NCI-H1105 (cell line): ENCODE measurements at places on chromosomes 12 and 14.
A peak's percentile ranks its signal among the peaks of the same experiment; 100 is the strongest.

GRCh38 chr14:73459959-73460358 is 1.6 kb upstream of the NUMB start:
- no peak for DNase-seq

- DNase-seq, result no peak
Observed at GRCh38 chr14:100498068-100498467, 89.1 kb downstream of the BEGAIN start.

DNA sequence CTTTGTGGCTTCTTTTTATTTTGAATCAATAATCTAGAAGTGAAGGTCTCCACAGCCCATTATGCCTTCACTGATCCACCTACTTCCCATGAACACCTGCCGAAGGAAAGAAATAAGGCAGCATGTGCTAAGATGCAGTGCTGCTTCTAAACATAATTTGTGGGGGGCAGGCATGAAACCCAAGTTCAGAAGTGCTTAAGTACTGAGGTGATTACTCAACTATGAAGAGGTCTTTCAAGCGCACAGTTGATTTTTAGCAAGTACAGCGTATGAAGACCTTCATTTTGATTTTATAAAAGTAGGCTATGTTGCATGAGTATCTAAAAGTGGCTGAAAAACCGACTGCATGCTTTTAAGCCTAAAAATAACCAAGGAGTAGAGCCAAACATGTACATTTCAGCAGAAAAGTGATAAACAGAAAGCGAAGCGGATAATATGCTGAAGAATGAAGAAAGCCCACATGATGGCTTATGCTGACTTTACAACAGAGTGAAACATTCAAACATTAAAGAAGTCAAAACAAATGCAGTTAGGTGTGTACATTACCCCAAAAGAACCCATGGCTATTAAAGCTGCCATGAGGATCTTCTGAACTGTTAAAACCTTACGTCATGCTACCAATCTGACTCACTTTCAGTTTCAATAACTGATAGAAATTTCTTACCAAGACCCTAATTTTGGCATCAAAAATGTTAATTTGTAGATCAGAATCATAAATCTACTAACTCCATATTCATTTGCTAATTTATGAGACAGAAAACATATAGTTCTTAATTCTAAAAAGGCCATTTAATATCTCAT is 29.3 kb downstream of the KICS2 start:
- no peak for DNase-seq

GRCh38 chr14:89214221-89214965 is 202.6 kb downstream of the FOXN3 start:
- DNase-seq, result peak; percentile 86

GRCh38 chr12:109685574-109686447 is 27.8 kb upstream of the FAM222A start:
- DNase-seq, result no peak

- DNase-seq, result no peak
Observed at GRCh38 chr12:124487834-124488165, 79.6 kb downstream of the NCOR2 start.

DNA sequence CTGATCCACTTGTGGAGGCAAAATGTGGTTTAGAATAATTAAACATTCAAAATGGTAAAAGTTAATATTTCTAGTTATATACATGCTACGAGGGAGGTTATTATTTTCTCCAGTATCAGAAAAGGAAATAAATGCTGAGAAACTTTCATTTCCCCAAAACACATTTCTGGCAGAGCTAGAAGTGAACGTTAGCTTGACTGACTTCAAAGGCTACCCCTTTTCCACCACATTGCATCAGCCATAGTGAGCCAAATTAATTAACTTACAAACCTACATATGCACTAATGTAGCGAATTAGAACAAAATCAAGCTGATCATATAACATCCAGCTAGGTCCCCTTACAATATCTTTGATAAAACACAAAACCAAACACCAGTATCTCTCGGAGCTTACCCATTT is 49.3 kb upstream of the RERGL start:
- DNase-seq, result no peak

DNA sequence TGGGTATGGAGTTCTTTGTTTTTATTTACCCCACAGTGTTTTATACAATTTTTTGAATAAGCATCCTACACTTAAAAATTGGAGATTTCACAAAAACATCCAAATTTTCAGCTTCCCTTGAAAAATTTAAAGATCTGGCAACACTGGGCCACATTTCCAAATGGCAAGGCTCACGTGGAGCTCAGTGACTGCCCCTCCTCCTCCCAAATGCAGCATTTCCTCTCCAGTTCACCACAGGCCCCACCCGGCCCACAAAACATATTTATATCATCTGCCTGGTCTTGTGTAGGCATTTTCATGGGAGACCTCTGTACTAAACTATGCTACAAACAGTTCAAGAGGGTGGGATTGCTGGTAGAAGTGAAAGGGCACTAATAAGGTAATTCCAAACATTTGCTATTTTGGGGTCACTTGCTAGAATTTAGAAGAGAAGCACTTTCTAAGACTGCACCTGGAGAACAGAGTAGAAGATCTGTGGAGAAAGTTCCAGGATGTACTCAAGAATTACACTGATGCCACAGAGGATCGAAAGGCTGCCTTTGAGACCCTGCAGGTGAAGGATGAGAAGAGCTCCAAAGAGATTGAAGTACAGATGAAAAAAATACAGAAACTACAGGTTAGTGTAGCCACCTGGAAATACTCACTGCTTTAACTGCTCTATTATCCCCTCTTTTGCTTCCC is 7.3 kb downstream of the FKBP11 start:
- no peak for DNase-seq

DNA sequence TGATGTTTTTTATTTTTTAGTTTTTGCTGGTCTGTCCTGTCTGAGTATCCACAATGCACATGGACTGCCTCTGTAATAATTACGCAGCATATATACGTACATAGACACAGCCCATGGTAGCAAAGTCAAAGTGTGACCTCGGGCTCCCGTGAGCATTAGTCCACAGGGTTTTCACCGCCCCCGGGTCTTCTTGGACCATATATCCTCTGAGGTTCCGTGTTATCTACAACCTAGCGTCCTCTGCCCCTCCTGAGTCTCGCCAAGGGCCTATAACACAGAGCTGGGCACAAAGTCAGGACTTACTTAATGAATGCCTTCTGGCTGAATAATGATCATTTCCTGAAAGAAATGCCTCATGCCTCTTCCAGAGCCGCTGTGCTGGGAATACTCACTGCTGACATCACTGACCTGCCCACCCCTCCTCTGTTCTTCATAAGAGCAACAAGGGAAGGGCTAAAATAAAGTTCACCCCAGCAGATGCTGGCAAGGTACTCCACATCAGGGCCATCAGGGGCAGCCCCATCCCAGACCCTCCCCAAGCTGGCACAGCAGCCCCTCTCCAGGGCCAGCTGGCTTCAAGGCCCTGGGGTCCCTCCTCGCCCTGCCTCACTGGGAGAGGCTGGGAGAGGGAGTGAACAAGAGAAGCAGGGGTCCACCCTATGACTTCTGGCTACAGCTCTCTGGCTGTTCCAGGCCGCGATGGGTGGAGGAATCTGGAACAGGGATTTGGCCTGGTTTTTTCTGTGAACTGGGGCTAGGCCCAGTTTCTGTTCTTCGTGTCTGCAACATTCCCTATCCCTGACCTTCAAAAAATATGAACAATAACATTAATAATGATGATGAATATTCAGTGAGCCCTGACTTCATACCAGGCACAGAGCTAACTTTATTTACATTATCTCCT is 7.9 kb downstream of the HDAC7 start:
- no peak for DNase-seq

DNA sequence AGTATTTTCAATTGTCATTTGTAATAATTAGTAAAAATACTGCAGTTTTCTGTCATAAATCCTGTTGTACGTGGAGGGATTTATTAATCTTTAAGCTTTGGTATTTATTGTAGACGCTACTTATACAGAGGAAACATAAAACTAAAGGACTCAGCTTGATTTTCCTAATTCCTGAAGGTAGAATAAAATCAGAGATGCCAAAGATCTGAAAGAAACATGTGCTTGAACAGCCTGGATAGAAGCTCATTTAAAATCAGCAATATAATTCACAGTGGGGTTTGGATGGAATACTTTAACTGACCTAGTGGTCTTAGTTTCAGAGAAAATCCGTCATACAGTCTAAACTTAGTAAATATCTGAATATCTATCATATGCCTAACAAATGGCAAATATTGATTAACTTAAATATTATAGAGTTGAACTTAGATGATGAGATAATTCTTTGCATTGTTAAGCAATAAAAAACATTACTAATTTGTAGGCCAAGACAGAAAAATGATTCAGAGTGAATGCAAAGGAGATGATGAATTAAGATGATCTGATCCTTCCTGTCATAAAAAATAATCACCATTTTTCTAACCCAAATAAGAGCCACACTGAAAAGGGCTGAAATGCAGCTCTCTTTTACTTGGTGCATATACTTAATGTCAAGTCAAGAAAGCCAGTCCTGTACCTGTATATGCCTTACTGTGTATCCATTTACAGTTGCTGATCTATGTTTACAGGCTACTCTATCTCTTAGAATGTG is 397.1 kb upstream of the DCN start:
- DNase-seq, result no peak

- no peak for DNase-seq
Observed at GRCh38 chr12:109572506-109572845, 828 bp downstream of the MMAB start.

DNA sequence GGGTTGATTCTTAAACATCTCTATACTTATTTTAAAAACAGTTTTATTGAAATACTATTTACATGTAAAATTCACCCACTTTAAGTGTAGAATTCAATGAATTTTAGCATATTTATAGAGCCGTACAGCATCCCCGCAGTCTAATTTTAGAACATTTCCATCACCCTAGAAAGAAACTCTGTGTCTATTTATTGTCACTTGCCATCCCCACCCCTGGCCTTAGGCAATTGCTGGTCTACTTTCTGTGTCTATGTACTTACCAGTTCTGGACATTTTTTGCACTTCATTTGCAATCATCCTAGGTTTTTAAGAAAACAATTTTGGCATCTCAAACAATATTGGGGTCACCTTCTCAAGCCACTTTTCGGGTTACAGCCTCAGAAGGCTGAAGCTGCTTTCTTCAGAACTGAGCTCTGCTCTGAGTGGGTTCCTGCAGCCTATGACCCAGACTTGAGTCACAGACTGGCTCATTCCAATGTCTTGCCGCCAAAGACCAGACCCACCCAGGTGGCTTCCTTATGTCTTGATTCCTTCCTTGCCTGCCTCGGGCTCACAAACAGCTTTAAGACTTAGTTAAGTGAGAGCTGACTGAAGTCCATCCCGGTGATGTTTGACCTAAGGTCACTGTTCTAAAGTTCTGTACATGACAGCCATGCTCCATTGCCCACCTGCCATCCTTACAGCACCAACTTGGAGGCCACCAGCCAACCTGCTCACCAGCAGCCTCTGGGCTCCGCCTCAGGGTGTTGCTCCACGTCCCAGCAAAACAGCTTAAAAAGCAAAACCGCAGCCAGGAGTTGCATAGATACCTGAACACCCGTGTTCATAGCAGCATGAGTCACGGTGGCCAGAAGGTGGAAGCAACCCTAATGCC is 131.5 kb downstream of the CHST11 start:
- DNase-seq, result no peak

DNA sequence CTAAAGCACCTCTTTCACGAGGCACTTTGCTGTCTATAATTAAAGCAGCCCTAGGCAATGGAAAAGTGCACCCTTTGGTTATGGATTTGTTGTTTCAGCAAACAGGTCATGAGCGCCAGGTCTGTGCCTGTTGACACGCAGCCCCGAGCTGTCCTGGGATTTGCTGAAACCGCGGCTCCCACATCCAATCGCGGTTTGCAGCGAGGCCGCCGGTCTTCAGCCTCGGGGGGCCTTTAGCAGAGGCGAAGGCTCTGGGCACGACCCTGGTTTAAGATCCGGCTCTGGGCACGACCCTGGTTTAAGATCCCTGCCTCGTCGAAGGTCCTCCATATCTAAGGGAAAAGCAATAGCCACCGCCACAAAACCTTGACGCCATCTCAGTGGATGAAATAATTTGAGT is 79.2 kb downstream of the GLT1D1 start:
- DNase-seq, result no peak

GRCh38 chr14:97731800-97732199 is 934.6 kb downstream of the VRK1 start:
- DNase-seq, result no peak

DNA sequence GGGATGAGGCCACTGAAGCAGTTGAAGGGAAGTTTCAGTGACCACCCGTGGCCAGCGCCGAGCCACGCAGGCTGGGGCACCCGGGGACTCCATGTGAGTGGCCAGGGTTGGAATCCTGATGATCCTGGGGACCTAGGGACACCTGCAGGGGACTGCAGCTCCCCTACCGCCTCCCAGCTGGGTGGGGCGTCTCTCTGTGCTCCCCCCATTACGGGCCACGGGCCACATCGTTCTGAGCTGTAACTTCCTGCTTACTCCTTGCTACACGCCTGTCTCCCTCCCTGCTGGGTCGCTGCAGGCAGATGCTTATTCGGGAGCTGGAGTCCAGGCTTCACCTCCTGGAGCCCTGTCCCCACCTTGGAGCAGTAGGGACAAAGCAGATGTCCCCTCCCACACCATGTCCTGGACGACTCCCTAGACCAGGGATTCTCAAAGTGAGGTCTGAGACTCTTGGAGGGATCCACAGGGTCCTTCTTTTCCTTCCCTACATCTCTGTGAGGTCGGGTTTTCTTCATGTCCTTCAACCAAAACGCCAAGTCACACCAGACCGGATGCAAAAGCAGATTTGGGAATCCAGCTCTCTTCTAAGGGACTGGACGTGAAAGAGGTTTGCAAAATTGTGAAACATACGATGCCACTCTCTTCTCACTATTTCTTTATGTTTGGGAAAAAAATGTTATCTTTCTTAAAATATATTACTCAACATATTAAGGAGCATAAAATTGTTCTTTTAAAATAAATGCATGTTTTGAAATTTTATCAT is 85.9 kb upstream of the NCOR2 start:
- no peak for DNase-seq

DNA sequence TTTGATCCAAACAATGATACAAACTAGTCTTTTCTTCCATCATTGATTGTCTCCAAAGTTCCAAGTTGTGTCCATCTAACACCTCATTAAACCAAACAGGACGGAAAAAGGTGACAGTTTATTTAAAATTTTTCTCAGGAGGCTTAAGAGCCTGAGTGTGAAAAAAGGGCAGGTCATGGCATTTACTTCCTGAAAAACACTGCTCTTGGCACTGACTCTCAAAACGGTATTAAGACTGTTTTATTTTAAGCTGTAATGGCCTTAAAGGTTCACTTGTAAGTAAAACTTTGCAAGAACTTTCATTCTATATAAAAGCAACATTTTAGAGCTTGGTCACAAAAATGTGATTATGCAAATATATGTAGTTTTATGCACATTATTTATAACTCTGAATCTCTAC is 222.5 kb downstream of the SLC2A13 start:
- DNase-seq, result no peak

DNA sequence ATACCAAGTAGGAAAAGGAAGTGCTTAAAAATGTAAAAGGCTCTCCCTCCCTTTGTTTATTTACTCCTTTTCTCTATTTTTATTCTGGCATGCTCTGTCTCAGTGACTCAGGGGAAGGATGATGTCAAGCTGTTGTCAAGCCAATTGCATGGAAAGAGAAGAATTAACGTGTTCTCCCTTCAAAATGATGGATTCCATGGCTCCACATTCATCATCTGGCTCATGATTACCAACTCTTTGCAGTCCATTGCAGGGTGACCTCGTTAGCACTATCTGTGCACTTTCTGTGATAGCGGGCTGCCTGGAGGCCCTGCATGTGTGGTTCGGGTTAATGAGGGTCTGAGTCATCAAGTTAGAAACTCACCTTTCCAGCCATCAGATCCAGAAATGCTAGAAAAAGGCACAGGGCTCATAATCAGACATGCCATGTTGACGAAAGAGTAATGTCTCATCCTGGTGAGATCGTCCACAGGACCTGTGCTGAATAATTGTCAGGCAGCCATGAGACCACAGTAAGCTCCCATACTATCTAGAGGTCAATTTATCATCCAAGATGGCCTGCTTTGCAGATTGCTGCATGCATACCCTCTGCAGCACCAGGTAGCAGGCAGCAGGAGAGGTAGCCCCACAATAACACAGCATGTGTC is 79.2 kb upstream of the BTG1 start:
- DNase-seq, result no peak
